Neural crest cell (in vitro differentiated cells): ENCODE measurements at places on chromosomes 2 and 18.
A peak's percentile ranks its signal among the peaks of the same experiment; 100 is the strongest.

DNA sequence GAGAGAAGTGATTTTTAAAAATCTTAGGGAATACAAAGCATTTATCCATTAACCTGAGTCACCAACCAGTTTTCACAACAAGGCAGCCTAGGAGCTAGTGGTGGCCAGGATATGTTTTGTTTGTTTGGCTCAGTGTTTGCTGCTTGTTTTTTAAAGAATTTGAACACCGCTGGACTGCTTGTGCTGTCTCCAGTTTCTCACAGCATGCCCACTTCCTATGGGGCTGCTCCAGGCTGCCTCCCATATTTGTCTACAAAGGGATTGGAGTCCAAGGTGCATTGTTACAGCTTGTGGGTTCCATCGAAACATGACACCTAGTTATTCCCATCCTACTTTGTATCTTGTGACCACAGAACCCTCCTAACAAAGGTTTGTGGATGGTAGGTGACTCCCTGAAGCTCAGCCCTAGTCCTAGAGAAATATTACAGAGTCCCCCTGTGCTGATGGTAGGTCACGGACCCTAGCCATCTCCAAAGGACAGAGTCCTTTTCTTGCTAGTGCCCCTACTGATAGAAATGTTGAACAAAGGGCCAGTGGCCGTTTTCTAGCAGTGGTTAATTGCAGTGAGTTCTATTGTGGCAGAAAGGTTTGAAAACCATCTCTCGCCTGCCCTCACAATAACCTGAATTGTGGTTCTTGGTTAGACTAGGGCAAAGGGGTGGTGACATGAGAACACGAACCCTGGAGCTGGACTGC, 23.2 kb downstream of the GPR39 start:
- no peak overlapping the region for H3K4me3 ChIP-seq
- DNase-seq, result no peak
- no peaks in the 10 kb centered on the region for H3K27me3 ChIP-seq
- no peak overlapping the region for H3K27ac ChIP-seq

GRCh38 chr2:127182626-127183458, 37.3 kb downstream of the CYP27C1 start:
- H3K27ac ChIP-seq, result no peak overlapping the region
- H3K27me3 ChIP-seq, result no peaks in the 10 kb centered on the region
- no peak overlapping the region for H3K4me3 ChIP-seq
- no peak for DNase-seq
- H3K4me1 ChIP-seq, result no peaks in the 10 kb centered on the region
- peaks cover 23% of the 10 kb centered on the region for H3K36me3 ChIP-seq

DNA sequence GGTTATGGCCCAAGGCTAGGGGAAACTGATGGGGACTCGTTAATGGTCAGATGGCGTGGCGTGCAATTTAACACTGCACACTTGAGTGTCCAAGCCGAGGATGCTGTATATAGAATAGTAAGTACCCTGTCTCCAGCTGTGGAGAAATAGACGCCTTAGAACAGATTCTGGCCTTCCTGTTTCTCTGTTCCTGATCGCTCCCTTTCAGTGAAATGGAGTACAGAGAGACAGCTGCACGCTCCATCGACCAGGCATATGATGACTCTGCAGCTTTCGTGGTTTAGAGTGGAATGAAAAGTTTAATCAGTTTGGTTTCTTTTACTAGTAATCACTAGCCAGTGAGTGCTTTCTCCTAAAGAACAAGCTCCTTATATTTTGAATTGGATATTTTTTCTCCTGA, 213.4 kb downstream of the NEDD4L start:
- peaks cover 21% of the 10 kb centered on the region for H3K4me1 ChIP-seq
- H3K27me3 ChIP-seq, result no peaks in the 10 kb centered on the region
- peaks cover 4% of the 10 kb centered on the region for H3K36me3 ChIP-seq
- no peak overlapping the region for H3K4me3 ChIP-seq

GRCh38 chr2:238243496-238244076, 3.7 kb upstream of the HES6 start:
- H3K27ac ChIP-seq, result no peak overlapping the region
- H3K4me1 ChIP-seq, result peaks cover 22% of the 10 kb centered on the region
- DNase-seq, result no peak
- no peaks in the 10 kb centered on the region for H3K27me3 ChIP-seq
- H3K4me3 ChIP-seq, result peak overlapping the region; percentile 88

- peaks cover 97% of the 10 kb centered on the region for H3K27me3 ChIP-seq
- no peak for DNase-seq
- no peaks in the 10 kb centered on the region for H3K36me3 ChIP-seq
- H3K4me3 ChIP-seq, result peak overlapping the region; percentile 1
- H3K4me1 ChIP-seq, result peaks cover 12% of the 10 kb centered on the region
Measured at GRCh38 chr2:199465390-199465789, 7.7 kb upstream of the SATB2 start.

DNA sequence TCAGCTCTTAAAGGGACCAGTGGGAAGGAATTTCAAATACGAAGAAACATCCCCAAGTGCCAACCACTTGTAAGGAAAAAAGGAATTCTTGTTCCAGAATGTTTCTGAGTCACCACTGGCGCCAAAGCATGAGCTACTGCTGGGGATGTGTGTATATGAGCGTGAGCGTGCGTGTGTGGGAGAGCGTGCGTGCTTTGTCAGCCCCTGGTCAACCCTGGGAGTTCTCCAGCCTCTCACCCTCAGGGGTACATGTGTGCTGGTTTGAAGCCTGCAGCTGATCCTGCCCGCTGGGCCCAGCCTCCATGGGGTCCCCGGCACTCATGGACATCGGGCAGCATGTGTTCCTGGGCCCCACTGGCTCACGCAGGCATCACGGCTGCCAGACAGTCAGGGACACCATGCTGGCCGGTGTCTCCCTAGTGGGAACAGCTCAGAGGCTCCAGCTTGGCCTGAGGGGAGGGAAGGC, 17.1 kb downstream of the HS6ST1 start:
- peaks cover 3% of the 10 kb centered on the region for H3K36me3 ChIP-seq
- DNase-seq, result no peak
- peak overlapping the region; percentile 83 for H3K27ac ChIP-seq

- no peaks in the 10 kb centered on the region for H3K27me3 ChIP-seq
- H3K4me3 ChIP-seq, result peak within 1 kb of the TSS; percentile 90
- DNase-seq, result peak; percentile 69
- peaks cover 27% of the 10 kb centered on the region for H3K4me1 ChIP-seq
Measured at GRCh38 chr2:37156857-37157714, at the start of gene EIF2AK2. Gene EIF2AK2, minus strand, starts transcription at chr2:37156980. Its CDS starts 9,174 bp downstream, at chr2:37147806.

DNA sequence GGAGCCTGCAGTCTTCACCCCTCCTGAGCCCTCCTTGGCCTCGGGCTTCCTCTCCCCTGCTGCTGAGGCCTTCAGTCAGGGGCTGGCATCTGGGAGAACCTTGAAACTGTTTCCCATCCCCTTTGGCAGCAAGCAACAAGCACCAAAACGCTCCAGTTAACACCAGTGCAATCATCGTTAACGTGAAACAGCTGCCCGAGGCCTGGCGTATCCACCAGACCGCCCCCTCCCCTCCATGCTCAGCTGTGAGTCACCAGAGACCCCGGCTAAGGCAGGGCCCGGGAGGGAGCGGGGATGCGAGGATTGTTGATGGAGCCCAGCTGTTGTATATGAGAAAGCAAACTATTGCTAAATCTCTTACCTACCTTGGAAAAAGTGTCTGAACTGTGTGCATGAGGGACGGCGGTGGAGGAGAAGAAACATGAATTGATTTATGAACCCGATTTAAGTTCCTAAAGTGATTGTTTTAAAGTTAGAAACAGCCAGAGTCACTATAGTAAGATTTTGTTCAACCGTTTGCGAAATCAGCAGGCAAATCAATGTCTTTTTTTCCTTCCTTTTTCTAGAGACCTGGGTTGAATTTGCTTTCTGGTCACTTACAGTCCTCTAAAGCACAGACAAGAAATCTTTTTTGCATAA, 5.2 kb downstream of the ZFP36L2 start:
- H3K4me3 ChIP-seq, result peak overlapping the region; percentile 85
- peaks cover 2% of the 10 kb centered on the region for H3K27me3 ChIP-seq
- H3K27ac ChIP-seq, result peak overlapping the region; percentile 98
- DNase-seq, result peak; percentile 46
- H3K36me3 ChIP-seq, result peaks cover 5% of the 10 kb centered on the region
- peaks cover 67% of the 10 kb centered on the region for H3K4me1 ChIP-seq

DNA sequence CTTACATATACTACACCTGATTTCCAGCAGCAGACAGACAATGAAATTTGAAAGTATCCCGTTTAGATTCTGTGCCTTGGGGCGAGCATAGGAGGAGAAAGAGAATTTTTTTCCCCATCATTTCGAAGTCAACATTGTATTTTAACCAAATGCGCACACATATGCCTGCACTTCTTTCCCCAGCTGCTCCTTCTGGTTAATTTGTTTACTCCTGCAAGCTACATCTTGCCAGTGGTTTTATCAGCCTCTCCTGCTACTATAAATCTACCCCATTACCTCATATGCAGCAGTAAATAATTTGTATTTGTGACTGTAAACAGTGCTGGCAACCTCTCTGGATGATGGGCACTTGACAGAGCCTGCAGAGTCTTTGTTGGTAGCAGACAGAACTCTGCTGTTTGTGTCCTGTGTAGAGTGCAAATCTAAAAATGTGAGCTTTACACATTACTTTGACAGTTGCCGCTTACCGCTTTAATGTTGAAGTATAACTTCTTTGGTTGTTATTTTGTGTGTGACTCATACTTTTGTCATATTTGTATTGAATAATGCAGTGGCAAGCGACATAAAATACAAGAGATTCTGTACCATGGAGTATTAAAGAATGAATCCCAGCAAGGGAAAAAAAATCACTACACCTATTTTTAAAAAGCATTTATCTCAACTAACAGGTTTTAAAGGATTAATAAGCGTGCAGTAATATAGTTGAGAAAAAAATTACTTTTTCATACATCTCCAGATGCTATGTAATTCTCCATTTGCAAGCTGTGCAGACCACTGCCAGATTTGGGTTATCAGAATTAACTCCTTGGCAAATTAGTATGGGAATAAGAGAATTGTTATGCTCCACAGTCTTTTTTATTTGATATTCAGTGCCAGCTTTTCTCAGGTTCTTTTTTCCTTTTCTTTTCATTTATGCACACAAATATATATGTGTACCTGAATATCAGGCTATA, 536.8 kb downstream of the XIRP2 start:
- no peak for DNase-seq
- no peaks in the 10 kb centered on the region for H3K27me3 ChIP-seq
- no peak overlapping the region for H3K27ac ChIP-seq
- H3K4me3 ChIP-seq, result no peak overlapping the region
- no peaks in the 10 kb centered on the region for H3K36me3 ChIP-seq

- peaks cover 6% of the 10 kb centered on the region for H3K4me1 ChIP-seq
- no peaks in the 10 kb centered on the region for H3K27me3 ChIP-seq
- no peak for DNase-seq
- H3K27ac ChIP-seq, result no peak overlapping the region
Measured at GRCh38 chr2:146131048-146131447, 1611.1 kb upstream of the ZEB2 start.

DNA sequence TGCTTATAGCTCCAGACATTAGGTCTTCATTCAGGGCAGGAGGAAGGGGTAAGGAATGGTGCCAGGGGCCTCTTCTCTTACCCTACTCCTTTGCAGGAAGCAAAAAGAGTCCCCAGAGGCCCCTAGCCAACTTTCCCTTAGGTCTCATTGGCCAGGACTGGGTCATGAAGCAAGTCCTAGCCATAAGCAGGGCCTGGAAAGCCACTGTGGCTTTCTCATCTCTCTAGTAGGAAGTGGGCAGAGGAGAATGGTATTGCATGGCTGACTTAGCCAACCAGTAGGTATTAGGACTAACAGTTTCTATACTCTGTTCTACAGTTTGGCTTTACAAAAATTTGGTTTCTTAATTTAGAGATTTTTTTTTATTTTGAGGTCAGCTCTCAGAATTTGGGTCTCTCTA, 4.8 kb downstream of the FAM228A start:
- H3K36me3 ChIP-seq, result no peaks in the 10 kb centered on the region
- no peak overlapping the region for H3K27ac ChIP-seq
- H3K27me3 ChIP-seq, result no peaks in the 10 kb centered on the region

DNA sequence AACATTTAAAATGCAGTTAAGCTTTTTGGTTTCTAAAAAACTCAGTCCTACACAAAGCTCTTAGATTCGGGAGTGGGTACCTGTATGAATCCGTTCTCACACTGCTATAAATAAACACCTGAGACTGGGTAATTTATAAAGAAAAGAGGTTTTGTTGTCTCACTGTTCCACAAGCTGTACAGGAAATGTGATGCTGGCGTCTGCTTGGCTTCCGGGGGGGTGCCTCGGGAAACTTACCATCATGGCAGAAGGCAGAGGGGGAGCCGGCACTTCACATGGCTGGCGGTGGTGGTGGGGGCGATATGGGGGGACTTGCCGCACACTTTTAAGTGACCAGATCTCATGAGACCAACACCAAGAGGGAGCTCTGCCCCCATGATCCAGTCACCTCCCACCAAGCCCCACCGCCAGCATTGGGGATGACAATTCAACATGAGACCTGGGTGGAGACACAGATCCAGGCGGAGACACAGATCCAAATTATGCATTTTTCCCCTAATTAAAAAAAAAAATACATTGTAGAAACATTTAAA, 222.5 kb downstream of the GBX2 start:
- no peak overlapping the region for H3K4me3 ChIP-seq
- H3K36me3 ChIP-seq, result no peaks in the 10 kb centered on the region
- no peak overlapping the region for H3K27ac ChIP-seq
- peaks cover 30% of the 10 kb centered on the region for H3K4me1 ChIP-seq

DNA sequence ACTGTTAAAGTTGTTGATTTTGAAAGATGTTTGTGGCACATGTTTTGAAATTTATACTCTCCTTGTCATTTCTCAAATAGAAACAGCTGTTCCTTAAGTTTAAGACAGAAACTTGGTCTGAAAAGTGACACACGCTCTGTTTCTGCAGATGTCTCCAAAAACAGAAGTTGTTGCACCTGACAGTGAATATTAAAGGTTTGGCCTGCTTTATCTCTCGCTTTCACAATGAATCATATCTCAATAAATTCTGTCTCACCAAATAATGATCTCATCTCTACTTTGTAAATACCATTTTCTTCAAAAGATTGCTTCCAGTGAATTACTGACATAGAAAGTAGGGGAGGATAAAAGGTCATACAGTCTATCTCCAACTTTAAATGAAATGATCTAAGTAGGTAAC, 294.9 kb upstream of the SYT4 start:
- H3K27ac ChIP-seq, result peak overlapping the region; percentile 5
- DNase-seq, result no peak
- H3K4me3 ChIP-seq, result no peak overlapping the region
- no peaks in the 10 kb centered on the region for H3K4me1 ChIP-seq

- no peak overlapping the region for H3K4me3 ChIP-seq
- no peaks in the 10 kb centered on the region for H3K27me3 ChIP-seq
- H3K4me1 ChIP-seq, result no peaks in the 10 kb centered on the region
- no peak for DNase-seq
- H3K36me3 ChIP-seq, result peaks cover 7% of the 10 kb centered on the region
Measured at GRCh38 chr2:10514743-10515142, 66.6 kb upstream of the ODC1 start.

DNA sequence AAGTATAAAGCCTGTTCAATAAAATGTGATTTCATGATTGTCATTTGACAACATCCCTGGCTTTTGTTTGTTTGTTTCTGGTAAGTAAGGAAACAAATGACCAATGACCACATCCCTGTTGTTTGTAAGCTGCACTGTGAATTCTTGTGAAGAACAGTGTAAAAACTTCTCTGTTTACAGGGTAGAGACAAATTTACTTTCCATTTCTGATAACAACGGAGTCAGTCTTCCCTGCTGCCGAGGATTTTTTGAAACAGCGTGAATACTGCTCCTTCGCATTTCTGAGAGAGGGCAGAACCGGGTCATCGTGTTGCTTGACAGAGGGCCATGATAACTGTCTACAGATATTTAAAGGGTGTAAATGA, 38.4 kb upstream of the CTAGE1 start:
- no peak for DNase-seq
- H3K4me3 ChIP-seq, result no peak overlapping the region
- peaks cover 21% of the 10 kb centered on the region for H3K4me1 ChIP-seq
- H3K27ac ChIP-seq, result no peak overlapping the region
